ENCODE measurements at places on chromosomes 2 and 18.

DNA sequence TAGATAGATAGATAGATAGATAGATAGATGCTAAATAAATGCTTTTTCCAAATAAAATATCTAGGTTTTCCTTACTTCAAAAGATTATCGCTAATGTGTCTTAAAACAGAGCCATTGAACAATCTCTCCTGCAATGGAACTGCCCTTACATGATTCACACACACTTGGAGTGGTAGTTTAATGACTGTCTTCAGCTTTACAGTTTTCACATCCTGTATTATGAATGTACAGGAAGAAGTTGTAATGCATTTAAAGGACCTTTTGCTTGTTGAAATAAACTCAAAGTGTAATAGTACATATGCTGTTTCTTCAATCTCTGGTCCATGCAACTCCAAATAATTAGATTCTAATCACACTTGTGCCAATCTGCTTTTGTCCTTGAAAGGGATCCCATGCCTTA is 797.6 kb upstream of the CDH2 start:
- DNase-seq: no peak

DNA sequence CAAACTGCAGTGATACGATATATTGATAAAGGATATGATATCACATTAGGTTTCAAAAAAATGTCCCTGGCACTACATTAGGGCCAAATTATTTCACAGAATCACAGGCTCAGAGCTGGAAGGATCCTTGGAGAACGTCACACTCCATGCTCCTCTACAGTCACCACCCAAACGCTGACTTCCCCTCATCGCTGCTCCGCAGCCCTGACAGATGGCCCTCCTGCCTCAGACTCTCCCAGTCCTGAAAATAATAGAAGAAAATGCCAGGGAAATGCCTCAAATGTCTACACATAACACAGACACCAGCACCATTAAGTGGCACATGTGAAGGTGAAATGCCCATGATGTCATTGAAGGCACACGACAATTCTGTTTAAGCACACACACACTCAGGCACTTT is 72.0 kb downstream of the ZNF521 start:
- no peak for DNase-seq

DNA sequence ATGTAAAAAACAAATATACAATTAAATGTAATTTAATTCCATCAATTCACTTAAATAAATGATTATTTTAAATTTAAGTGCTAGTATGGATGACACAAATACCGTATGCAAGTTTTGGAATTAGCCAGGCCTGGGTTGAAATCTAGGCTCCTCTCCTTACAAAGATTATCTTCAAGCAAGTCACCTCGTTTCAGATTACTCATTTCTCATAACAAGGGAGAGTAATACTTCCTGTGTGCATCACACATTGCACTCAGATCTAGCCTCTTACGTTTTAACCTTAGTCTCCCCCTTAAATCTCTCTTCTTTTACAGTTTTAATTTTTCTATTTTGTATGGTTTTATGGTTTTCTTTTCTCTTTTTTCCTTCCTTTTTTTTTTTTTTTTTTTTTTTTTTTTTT is 1475.9 kb upstream of the NXPH2 start:
- no peak for DNase-seq

DNA sequence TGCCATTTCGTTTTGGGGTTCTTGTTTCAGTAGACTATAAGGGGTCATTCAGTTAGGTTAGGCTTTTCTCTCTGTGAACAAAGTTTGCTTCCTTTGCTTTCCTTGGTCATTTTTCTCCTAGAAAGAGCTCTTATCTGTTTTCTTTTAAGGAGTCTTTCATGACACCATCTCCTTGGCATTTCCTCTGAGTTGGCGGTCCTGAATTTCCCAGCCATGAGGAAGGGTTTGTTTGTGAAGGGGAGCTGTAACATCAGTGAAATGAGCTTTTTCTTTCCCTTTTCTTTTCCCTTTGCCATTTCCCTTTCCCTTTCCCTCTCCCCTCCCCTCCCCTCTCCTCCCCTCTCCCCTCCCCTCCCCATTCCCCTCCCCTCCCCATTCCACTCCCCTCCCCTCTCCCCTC is 61.7 kb downstream of the MAP4K4 start:
- no peak for DNase-seq

- no peak for DNase-seq
These were observed 24.4 kb downstream of the ZNF892 start for GRCh38 chr2:95231723-95232122.

DNA sequence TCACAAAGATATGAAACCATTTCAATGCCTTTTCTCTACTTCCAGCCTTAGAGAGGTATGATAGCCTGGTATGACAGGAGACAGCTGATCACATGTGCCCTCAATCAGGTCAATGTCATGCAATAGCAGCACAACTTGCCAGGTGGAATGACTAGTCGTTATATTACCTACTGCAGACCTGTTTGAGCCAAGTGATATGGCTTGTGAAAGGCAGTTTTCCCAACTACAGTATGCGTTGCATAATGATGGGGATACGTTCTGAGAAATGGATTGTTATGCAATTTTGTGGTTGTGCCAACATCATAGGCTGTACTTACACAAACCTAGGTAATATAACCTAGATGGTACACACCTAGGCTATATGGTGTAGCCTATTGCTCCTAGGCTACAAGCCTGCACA is 262.8 kb downstream of the ICOS start:
- DNase-seq: no peak

All from activated gamma-delta T cell treated with anti-CD3 and anti-CD28 coated beads, Interleukin-2, amount 50 U/mL, for 16 hours (primary cell).